Pulmonary artery endothelial cell (primary cell): ENCODE measurements at places on chromosomes 7 and 10.

DNA sequence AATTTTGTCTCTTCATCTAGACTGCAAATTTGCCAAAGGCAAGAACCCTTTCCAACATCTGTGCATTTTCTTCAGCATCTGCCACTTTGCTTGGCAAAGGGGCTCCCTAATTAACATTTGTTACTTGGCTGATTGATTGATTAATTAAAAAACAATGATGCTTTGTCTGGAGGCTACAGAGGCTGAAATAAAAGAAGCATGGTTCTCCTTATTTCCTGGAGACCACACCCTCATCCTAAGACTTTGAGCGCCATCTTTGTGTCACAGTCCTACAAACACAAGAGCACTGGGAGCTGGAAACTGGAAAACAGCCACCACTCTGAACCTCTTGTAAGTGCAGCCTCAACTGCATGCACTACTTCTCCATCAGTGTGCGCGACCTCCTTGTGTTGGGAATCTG is 189.2 kb downstream of the C7orf25 start:
- DNase-seq: no peak

DNA sequence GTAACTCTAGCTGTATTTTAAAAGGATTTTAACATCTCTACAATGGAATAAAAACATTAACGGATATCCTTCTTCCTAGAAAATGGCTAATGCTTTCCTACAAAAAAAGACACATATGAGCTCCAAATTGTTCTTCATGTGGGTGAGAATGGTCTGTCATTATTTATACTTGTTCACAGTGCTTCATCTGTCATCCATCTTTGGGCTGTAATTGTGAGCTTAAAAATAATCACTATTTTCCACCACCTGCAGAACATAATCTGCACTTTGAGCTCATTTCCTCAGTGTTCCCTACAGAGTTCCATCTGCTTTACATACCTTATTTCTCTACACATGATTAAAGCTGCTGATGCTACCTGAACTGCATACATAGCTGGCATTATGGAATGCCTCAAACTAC is 979.1 kb upstream of the C7orf33 start:
- no peak for DNase-seq

GRCh38 chr10:118658762-118659161 is 63.3 kb upstream of the PRLHR start:
- no peak for DNase-seq

- DNase-seq: no peak
Measured at GRCh38 chr7:42236266-42236975, 588 bp downstream of the GLI3 start.

GRCh38 chr7:15682751-15683245 is 3.7 kb downstream of the MEOX2 start:
- no peak for DNase-seq

GRCh38 chr7:65269150-65269856 is 104.4 kb upstream of the ZNF92 start:
- peak; percentile 5 for DNase-seq

DNA sequence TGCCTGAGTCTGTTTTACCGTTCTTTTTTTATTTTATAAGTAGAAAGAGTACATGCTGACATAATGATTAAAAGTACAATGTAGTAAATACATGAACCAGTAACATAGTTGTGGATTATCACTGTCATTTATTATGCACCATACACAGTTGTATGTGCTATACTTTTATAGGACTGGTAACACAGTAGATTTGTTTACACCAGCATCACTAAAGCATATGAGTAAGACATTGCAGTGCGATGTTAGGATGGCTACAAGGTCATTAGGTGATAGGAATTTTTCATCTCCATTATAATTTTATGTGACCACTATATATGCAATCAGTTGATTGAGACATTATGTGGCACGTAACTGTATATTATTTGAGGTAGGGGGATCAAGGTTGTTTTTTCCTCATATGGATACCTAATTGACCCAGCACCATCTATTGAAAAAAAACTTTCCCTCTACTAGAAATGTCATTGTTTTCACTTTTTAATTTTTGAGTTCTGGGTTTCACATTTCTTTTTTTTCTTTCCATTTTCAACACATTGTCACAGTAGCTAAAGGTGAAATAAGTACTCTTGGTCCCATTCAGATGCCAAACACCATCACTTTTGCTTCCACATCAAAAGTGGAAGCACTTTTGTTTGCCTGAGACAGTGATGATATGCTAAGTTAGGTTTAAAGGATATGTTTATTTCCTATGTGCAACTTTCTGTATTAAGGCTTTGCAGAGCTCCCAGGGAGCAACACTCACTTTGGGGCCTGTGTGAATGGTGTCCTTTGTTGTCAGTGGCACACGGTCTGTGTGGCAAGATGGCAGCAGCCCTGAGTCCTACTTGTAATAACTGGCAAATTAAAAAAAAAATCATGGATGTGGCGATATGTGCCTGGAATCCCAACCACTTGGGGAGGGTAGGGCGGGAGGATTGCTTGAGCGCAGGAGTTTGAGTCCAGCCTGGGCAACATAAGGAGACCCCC is 17.1 kb downstream of the UBE2D1 start:
- DNase-seq: no peak

DNA sequence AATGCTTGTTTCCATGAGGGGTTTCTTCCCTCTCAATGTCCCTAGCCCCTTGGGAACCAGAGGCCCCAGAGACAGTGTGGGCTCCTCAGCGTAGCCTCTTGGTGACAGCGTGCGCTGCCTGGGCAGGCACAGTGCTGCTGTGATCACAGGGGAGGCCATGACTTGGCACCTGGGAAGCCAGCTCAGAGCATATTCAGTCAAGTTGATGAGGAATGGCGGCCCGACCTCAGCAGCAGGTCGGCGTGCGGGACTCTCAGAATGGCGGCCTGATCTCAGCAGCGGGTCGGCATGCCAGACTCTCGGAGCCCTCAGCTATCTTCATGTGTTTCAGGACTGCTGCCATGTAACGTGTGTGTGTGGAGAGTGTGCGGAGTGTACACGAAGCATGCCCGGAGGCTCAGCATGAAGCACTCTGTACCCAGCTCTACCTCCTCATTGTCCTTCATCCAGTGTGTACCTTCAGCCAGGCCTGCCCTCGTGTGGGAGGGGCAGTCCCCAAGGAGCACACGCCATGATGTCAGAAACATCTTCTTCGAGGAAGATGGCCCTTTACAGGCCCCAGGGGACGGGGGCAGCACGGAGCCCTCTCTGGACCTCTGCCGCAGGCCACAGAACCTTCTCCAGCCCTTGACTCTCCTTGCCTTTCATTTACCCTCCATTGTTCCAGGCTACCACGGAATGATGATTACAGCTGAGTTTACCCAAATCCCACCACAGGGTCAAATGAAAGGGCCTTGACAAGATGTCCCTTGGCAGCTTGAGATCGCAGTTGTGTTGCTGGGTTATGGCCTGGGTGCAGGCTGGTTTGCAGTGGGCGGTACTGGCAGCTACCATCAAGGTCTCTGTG is 130.4 kb downstream of the SMURF1 start:
- DNase-seq: no peak

- DNase-seq: no peak
Measured at GRCh38 chr7:133536450-133536849, 283.6 kb downstream of the EXOC4 start.

GRCh38 chr10:18906636-18907035 is 142.0 kb upstream of the MALRD1 start:
- DNase-seq: no peak

DNA sequence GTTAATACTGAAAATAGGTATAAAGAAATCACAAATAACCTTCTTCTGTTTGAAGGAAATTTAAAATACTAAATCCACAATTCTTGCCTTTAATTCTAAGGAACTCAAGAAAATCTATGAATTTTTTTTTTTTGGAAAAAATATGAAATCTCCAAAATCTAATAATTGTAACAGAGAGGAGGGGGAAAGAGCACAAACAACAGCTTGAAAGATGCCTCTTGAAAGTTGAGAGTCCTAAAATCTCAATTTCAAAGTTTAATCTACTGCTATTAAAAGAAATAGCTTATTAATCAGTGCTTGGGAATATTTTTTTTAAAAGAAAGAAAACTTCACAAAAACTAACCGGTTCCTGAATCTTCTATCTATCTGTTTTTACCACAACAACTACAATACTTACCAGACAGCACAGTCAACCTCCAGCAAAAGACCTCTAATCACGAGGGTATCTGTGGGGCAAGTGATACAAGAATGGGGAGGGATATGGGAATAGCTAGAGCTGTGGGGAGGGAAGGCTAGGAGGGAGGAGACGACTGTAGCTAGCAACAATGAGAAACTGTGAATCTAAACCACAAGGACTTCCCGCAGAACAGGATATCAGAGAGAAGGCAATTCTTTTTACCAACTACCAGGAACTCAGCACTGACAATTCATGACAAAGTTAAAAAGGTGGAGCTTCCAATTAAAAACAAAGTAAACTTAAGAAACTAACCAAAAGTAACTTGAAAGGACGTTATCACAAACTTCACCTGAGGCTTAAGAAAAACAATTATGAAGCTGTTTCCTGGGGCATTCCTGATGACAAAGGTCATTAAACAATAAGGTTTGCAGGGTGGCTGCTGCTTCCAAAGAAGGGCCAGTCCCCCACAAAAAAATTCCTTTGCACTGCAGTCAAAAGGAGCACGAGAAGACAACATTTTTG is at the start of gene USP54:
Gene USP54, minus strand, starts transcription at position 462 of the 919 bp plus-strand sequence. CDS start 15,684 bp downstream, outside the sequence.
- no peak for DNase-seq

DNA sequence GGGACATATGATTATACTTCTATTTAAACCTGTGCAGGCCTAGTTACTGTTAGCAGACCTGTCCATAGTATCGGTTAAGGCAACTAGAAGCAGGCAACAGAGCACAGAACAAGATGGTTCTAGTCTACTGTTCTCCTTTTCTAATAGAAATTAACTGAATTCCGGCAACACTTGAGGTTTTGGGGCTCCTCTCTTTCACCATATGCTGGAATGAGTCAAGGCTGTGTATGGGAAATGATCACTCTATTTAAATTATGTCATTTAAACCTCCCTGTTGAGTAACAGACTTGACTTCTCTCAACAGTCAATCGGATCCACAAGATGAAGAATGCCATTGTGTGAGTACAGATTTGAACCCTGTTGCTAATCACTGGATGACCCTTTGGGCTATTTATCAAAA is 6.2 kb upstream of the OTUD1 start:
- no peak for DNase-seq

DNA sequence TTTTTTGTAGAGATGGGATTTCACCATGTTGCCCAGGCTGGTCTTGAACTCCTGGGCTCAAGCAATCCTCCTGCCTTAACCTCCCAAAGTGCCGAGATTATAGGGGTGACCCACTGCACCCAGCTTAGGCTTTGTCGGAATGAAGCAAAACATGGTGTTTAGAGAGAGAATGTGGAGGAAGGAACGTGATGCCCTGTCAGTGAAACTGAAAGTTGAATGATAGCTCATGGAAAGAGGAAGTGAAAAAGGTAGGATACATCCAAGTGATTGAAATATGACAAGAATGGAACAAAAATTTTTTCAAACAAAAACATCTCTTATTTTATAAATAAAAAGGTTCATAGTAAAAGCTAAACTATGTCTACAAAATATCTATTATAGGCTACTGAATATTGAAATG is 5.9 kb downstream of the AKAP9 start:
- no peak for DNase-seq

DNA sequence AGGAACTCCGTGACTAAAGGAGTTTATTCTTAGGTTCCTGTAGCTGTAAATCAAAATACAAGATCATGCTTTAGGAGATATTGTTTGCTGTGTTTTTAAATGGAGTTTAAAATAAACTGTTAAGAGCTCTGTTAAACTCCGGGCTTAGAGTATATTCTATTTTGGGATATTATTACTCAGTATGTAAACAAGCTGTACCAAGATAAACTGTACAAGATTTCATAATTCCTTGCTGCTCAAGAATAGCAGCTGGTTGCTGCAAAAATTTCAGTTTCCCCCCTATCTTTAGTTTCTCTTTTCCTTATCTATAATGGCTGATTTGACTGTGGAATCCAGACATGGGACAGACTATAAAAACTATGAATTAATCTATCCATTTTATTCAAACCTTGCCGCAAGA is 215.7 kb downstream of the HTR7 start:
- DNase-seq: no peak

- DNase-seq: no peak
Measured at GRCh38 chr7:101820703-101821102, 3.3 kb downstream of the CUX1 start.

DNA sequence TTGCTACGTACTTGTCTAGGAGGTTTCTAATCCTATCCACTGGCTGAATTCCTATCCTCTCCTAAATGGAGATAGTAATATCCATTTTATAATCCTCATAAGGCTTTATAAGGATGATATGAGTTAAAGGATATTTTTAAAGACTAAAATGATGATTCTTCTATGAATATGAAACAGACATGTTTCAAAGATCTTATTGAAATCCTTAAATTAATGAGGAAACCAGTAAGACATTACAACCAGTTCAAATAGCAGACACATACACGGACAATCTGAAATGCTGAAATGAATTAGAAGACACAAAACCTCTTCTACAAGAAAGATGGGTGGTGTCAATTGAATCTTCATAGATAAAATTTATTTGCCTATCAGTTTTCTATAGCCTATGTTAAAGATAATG is 132.9 kb upstream of the ANK3 start:
- no peak for DNase-seq

DNA sequence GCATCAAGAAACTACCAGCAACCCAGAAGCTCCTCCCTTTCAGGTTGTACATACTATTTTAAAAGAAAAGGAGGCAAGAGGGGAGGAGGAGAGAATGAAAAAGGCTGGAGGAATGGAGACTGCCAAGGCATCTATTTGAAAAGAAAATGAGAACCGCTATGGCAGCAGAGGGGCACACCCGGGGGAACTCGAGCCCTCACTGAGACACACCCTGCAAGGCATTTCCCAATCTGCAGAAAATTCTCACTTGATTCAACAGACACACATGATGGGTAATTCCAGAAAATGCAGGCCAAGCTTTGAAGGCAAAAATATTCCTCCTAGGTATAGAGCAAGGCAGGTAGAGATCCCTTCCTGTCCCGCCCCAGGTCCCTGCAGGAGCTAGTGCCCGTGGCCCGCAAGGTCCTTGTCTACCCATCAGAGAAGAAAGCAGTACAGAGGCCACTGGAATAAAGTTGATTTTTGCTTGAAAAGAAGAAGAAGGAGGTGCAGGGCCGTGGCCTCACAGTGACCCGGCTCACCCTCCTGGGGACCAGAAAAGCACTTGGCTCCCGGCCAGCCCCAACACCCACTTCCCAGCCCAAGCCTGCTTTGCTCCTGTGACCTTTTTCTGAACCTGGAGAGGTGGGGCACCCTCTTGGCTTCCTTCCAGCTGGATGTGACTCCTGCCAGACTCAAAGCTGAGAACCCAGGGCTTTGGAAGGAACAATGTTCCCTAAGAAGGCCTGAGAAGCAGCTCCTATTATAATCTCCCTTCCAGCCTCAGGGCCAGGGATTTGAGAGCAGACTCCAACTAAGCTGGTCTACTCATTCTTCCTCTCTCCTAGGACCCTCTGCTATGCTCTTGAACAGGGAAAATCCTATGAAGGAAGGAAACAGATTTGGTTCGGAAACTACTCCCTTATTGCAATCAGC is 6.2 kb upstream of the PIK3CG start:
- no peak for DNase-seq
